ENCODE measurements at places on chromosomes 2 and 18.

- no peak for DNase-seq
Measured at GRCh38 chr18:70337139-70337972, 48.5 kb downstream of the SOCS6 start.

- no peak for DNase-seq
Measured at GRCh38 chr18:57998461-57998860, 45.6 kb upstream of the NEDD4L start.

- no peak for DNase-seq
Measured at GRCh38 chr2:10325278-10326145, 22.8 kb downstream of the HPCAL1 start.

DNA sequence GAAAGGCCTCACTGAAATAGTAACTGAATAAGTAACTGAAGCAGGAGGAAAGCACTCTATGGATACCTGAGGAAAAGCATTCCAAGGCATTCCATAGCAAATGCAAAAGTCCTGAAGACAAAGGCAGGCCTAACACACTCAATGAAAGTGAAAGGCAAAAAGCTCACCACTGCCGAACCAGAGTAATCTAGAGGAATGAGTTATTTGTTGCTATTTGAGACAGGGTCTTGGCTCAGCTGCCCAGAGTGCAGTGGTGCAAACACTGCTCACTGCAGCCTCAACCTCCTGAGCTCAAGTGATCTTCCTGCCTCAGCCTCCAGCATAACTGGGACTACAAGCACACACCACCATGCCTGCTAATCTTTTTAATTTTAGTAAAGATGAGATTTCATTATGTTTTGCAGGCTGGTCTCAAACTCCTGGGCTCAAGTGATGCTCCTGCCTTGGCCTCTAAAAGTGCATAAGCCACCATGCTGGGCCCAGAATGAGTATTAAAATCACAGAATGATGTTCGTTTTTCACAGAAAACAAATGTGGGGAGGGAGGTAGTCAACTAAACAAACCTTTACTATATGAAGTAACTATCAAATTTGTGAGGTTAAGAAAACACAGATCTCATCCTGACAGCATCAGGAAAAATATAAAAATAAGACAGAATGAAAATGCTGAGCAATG, 17.9 kb downstream of the PIAS2 start:
- DNase-seq: no peak

- DNase-seq: no peak
Measured at GRCh38 chr2:44941551-44942234, at the start of gene SIX3. Gene SIX3, plus strand, starts transcription at chr2:44941702. Its CDS starts 403 bp downstream, at chr2:44942105.

DNA sequence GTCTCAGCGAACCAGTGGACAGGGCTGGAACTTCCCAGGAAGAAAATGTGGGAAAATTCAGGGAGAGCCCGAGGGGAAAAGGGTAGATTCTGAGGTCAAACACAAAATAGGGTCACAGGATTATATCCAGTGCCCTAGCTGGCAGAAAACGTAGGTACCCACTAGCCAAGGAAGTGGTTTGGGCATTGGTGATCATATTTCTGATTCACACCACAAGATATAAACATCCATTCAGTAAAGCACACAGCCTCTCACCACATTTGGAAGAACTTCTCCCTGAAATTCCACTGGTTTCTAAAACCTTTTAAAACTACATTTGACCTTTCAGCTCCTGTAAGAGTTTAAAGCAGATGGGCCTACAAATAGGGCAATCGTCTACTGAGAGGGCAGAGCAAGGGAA, 186.9 kb downstream of the TTC32 start:
- no peak for DNase-seq

DNA sequence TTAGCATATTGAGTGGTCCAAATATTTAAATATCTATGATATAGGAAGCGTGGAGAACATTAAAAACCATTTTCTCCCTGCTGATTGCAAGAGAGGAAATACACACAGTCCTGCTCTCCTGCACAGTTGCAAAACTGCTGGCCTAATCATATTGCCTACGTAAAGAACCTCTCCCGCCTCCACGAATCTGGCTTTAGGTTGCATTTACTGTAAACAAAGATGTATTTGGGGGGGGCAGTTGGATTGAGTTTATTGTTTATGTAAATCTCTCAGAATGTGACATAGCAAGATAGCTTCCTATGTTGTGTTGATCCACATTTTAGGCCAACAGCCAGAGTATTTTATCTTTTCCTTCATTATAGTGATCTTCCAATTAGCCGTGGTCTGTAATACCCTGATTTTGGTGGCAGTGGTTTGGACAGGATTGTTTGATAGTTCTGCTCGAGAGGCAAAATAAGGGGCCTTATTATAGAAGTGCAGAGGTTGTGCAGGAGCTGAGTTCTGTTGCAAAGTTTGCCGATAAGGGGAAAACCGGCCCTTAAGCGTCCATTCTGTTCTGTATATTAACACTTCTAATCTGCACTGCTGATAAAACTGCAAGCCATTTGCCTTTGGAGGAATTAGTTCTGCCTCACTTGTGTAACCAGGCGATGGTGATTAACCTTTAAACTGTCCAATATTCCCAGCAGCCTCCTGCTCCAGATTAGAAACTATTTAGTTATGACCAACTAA, 101.6 kb upstream of the SIX3 start:
- no peak for DNase-seq

DNA sequence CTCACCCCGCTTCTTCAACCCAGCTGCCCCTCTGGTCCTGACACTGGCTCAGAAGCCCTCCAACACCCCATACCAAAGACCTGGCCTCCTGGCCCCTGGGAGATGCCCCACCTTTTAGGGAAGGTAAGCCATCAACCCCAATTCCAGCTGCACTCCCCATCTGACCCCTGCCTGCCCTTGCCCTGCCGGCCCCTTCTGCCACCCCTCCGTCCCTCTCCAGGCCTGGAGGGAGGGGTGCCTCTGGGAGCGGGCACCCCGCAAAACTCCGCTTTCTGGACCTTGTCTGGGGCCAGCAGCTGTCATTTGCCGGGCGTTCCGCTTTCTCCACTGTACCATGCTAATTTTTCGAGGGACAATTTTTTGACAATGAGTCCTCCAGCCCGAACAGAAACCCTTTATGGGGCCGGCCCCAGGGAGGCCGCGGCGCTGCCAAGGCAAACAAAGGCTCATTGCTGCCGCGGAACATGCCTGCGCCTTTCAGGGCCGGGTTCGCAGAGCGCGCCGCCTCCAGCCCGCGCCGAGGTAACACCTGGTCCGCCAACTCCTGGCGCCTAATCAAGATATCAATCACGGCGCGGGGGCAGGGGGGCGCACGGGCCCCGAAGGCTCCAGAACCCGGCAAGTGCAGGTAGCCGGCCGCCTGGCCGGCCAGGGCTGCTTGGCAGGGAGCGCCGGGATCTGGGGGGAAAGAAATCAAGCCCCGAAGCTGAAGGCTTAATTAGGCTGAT, 96.0 kb downstream of the INHBB start:
- DNase-seq: no peak

- no peak for DNase-seq
Measured at GRCh38 chr2:233011702-233012131, 1.3 kb downstream of the NGEF start.

DNA sequence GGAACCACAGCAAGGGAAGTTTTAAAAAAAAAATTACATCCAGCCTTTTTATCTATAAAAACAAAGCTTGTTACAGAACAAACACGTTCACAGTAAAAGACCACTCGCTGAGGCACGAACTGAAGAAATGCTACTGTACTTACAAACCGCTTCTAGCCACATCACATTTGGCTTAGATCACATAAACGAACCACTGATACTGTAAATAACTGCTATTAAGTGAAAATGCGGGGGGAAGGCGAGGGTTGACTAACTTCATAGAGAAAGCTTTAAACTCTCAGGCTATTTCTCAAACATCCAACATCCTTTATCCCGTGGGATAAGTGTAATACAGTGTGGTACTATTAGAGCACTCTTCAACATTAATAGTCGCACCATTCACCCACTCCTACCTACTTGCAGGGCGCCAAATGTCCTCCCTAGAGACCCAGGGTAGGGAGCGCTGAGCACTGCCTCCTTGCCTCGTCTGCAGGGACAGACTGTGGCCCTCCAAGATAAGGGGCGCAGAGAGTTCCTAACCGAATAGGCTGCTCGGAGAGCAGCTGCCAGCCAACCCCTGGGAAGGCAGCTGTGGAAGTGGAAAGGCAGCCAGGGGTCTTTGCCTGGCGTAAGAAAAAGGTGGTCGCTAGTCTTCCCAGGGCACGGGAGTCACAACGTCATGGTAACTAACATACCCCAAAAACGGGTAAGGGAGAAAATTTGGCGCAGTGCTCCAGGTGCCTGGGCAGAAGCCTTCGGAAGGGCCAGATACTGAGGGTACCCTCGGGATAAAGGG, 854 bp downstream of the GPR155 start:
- DNase-seq: no peak

- DNase-seq: no peak
Measured at GRCh38 chr18:9760641-9761040, 52.5 kb downstream of the RAB31 start.

DNA sequence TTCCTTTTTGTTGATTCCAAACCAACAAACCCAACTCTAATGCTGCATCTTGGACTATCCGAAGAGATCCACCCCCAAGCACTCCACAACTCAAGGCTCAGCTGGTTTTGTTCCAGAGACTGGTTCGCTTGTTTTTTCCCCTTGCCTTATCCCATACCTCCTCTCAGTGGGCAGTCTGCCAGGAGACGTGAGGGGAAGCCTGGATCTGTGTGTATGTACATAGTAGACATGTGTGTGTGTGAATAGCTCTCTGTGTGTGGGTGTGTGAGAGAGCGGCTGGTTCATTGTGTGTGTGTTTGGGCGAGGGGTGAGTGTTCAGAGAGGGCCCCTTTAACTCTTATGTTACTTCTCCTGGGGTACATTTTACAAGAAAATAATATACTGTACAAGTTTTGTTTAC, 94.4 kb downstream of the NRP2 start:
- no peak for DNase-seq

DNA sequence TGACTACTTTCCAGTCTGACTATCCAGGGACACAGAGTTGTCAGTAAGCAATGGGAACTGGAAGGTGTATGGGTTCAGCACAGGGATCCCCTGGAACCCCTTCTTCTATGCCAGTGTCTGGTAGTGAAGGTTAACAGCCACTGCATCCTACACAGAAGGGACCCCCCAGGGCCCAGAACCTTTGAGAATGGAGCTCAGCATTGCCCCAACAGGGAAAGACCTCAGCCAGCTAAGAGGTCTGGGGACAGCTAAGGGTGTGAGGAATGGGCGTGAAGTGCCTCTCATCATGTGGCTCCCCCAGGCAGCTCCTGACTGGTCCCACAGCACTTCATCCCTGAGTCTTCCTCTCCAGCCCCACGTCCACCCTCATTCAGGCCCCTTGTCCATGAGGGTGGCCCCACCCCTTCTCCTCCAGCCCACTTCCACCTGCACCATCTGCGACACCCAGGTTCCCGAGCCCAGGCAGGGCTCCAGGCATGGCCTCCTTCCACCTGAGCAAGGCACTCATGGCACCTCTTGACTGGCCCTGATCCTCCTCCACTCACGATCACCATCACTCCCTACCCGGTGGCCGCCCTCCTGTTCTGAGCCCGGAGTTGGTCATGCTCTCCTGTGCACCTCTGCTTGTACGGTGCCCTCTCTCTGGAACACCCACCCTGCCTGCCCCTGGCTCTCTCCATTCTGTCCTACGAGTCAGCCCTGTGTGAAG, 77.1 kb downstream of the SFXN5 start:
- DNase-seq: no peak

DNA sequence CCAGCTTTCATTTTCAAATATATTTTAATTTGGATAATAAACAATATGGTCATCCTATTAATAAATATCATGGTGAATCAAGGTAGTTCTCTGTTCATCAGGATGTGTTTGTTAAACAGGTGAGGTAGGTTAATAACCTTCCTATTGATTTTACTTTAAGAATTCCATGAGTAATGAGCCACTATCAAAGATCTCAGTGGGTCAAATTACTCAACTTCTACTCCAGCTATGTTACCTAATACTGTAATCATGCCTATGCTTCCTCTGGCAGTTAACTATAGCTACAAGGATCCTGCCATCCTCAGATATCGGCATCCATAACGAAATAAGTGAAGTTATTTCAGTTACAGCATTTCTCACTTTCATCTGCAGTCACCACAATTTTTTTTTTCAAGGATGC, 289.6 kb upstream of the SLC8A1 start:
- no peak for DNase-seq

- DNase-seq: no peak
Measured at GRCh38 chr2:50602636-50603327, 429.1 kb downstream of the NRXN1 start.

- DNase-seq: peak; percentile 33
Measured at GRCh38 chr2:195687320-195688086, 30.5 kb downstream of the SLC39A10 start.

DNA sequence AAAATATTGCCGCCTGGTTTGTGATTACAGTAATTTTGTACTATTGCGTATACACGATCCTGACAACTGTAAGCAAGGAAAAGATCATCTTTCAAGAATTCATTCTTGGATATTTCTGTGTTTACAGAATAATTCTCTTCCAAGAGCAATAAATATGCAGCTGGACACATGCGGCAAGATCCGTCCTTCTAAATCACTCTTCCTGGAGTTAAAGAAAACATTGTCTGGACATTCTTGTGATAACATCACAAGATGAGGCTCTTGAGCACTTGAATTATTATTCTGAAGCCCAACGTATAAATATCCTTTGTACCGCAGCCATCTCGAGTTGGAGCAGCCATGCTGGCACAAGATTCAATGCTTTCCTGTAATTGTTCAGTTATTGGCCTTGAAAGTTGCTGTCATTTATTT, 9.9 kb downstream of the FHL2 start:
- no peak for DNase-seq

- DNase-seq: no peak
Measured at GRCh38 chr2:15041429-15041837, 408.9 kb downstream of the LRATD1 start.

GRCh38 chr2:121039679-121040078, 245.3 kb downstream of the TFCP2L1 start:
- no peak for DNase-seq

GRCh38 chr2:3443506-3444084, 64.1 kb downstream of the TRAPPC12 start:
- no peak for DNase-seq

DNA sequence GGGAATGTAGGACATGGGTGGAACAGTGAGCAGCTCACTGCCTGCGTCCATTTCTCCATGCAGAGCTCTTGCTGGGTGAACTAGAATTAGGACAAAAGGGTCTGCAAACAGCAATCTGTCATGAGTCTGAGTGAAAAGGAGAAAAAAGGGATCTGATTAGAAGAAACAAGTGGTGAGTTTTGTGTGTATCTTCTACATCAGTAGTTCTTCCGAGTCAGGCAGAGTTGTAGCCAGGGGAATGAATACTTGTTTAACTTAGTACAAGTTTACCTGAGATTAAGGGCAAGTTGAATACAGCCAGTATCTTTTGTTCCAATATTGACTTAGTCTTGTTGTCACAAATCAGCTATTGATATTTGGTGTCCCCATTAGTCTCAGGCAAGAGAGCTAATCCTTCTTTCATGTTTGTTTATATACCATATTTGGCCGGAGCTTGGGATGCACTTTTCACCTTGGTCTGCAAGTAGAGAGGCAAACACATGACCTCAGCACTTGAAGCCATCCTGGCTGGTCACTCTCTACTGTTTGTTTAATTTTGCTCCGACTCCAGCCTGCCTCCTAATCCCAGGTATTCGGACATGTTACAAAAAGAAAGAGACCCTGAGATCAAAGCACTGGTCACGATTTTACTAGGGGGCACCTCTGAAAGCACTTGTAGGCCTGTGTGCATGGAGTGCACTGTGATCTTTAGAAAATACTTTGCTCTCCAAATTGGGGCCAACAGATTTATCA, 211.0 kb upstream of the NT5C1B start:
- DNase-seq: no peak

Data from right renal pelvis (tissue), 4 donors.